ENCODE measurements at places on chromosomes 6 and 20.

DNA sequence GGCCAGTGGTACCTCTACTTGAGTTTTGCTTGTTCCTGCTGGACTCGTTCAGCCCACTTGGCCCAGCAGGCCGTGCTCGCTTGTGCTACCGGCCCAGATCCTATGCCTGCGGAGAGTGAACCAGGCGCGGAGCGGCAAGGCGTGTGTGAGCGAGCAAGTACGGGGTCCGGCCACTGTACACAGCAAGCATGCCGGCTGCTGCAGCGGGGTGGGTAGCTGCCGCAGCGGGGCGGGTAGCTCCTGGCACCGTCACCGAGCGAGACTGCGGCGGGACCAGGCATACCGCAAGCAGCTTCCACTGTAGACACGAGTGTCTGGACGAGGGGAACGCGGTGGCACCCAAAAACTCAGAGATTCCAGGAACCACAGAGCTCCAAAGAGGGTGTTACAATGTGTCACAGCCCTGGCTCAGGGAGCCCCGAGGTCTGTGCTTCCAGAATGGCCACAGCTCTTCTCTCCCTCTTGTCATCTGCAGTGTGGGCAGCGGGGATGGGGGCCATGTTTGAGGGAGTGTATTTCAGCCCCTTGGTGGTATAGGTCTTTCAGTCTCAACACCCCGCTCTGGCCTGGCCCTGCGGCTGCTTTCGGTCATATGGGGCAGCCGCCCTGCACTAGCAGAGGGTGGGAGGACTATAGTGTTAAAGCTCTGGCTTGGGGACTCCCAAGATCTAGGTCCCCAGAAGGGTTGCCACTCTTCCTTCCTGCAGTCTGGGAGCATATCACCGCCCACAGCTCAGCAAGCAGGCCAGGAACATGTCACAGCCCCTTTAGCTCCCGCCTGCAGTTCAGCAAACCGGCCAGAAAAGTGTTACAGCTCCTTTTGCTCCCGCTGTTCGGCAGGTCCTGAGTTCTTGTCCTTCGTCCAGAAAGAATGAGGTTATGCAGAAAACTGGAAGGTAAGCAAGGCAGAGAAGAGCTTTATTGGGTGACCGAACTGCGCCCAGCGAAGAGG, 6.1 kb upstream of the RWDD1 start:
- no peak for DNase-seq

GRCh38 chr6:113699239-113699638, 157.9 kb upstream of the MARCKS start:
- DNase-seq: no peak

DNA sequence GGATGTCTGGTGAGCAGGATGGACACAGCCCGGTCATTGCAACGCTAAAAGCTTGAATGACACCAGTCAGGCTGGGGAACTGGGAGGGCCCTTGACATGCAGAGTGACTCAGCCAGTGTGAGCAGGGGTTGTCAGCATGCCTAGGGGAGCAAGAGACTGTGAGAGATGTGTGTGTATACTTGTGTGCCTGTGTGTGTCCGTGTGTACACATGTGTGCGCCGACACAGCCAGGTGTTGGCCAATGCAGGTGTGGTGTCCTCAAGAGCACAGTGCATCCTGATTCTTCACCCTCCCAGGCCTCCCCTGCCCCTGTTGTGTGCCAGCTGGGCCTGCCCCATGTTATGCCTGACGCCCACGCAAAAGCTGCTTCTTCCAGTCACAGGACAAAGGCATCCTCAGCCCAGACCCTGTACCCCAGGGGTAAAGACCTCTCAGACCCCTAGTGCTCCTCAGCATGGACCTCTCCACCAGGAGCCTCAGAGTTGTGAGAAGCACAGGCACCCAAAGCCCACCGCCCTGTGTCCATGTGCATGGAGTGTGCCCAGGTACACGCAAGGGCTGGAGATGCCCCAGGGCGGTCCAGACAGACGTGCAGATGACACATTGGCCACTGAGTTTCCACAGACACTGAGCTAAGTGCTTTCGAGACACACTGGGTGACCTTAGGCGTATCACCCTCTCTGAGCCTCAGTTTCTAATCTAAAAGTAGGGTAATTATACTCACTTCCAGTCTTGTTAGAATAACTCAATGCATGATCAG, 16.6 kb downstream of the NRSN2 start:
- no peak for DNase-seq

- no peak for DNase-seq
Observed at GRCh38 chr6:46138281-46138680, 8.5 kb downstream of the ENPP4 start.

GRCh38 chr20:21781446-21782075, 76.1 kb downstream of the PAX1 start:
- DNase-seq: no peak

GRCh38 chr6:21949211-21949801, 347.5 kb downstream of the PRL start:
- no peak for DNase-seq

All from hindlimb muscle (tissue), 1 donor.